ENCODE measurements at places on chromosomes 7 and 10.

DNA sequence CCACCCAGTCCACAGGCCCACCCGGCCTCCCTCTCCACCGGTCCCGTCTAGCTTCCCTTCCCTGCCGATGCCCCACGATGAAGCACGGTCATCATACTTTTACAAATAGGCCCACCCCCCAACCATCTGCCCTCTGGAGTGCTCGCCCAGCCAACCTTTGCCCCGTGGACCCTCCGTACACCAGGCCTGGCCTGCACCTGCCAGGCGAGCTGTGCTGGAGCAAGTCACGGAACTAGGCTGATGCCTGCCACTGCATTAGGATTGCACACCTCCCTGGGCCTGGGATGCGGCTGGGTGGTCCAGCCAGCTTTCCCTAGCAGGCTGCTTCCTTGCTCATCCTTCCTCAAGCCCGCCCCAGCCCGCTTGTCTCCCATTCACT lies 44.7 kb downstream of the PPIF start:
- no peak for DNase-seq

GRCh38 chr10:5616836-5617235 lies 49.6 kb downstream of the ASB13 start:
- no peak for DNase-seq

DNA sequence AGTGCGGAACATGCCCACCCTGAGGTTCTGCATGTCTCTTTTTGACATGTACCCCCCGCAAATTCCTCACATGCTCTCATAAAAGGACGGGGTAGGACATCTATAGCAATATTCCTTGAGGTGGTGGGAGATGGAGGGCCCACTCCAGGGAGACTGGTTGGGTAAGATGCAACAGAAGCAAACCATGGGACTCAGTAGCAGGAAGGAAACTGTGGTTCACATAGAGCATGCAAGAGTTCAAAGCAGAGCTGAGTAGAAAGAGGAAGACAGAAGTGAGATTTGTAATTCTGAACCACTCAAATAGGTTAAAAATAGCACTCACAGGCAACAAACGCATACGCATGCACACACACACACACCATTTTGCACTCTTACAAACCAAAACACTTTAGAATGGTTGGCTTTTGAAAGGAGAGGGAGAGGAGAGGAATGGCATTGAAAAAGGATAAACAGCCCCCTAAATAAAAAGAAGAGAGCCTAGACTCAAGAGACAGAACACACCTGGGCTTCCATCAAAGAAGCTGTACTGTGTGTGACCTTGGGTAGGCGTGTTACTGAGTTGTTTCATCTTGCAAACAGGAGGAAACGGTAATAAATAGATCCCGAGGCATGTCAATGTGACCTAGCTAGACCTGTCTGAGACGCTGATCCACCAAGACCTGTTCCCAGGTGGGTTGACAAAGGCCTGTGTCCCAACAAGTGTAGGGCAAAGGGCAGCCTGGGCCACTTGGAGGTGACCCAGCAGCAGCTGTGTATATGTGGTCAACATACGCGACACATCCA lies 77.6 kb upstream of the LRRC4 start:
- no peak for DNase-seq

- peak; percentile 36 for DNase-seq
These were observed 36.7 kb downstream of the OSBPL3 start for GRCh38 chr7:24943096-24943948.

DNA sequence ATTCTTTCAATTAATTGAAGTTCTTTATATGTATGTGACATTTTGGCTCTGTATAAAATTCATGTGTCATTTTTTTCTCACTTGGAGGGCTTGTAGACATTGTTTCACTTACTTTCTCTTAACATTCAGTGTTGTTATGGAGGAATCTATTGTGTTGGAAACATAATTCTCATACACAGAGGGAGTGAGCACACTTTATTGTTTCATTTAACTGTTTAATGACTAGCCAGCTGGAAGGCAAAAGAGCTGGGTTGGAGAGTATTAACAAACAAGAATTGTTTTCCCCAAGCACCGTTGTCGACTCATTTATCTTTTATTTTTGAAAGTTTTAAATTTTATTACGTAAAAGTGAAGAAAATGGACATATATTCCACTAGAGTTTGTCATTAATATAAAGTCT lies 98.8 kb downstream of the PTPN20 start:
- DNase-seq, result no peak

GRCh38 chr10:113992471-113993011 lies 51.1 kb upstream of the ADRB1 start:
- peak; percentile 20 for DNase-seq

- DNase-seq, result no peak
These were observed 69.0 kb downstream of the CREB5 start for GRCh38 chr7:28481091-28481926.

DNA sequence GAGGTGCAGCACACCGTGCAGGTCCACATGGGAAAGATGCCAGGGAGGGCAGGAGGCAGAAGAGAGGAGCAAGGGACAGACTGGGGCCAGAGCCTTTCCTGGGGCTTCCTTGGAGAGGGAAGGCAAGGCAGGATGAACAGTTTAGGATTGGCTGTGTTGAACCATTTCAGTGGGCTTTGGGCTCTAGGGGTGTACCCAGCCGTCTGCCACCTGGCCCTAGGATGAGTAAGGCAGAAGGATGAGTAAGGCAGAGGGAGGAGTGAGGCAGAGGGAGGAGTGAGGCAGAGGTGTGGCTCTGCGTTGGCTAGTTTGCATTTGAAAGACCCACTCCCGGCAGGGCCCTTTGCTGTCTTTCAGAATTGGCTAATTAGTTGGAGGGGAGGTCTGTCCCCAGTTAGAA lies 31.5 kb upstream of the PRF1 start:
- DNase-seq, result no peak

DNA sequence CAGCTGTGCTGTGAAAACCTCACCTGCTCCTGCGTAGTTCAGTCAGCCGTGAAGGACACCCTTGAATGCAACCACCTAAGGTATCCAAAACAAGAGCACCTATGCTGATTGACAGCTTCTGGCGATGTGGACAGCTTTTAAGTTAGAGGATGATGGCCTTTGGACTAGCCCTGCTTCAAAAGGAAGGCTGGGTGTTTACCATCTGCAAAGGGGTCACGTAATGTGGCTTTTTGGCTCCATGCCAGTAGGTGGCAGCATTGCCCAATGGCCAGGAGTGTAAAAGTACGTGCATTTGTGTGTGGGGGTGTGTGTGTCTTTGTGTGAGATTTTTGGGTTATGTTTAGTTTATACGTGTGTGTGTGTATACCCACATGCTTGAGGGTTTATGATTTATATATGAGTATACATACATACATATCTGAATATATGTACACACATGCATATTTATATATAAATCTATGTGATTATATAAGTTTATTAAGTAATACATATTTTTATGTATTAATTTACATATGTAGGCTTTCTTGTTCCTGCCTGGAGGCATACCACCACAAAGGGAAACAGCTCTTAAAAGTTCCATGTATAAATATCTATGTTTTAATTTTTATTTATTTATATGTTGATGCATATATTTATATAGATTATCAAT lies 236.3 kb upstream of the ANKRD30A start:
- peak; percentile 20 for DNase-seq

GRCh38 chr10:117137031-117137910 lies 799 bp downstream of the VAX1 start:
- DNase-seq, result no peak

- no peak for DNase-seq
These were observed 5.8 kb downstream of the CFAP69 start for GRCh38 chr7:90250601-90251303.

DNA sequence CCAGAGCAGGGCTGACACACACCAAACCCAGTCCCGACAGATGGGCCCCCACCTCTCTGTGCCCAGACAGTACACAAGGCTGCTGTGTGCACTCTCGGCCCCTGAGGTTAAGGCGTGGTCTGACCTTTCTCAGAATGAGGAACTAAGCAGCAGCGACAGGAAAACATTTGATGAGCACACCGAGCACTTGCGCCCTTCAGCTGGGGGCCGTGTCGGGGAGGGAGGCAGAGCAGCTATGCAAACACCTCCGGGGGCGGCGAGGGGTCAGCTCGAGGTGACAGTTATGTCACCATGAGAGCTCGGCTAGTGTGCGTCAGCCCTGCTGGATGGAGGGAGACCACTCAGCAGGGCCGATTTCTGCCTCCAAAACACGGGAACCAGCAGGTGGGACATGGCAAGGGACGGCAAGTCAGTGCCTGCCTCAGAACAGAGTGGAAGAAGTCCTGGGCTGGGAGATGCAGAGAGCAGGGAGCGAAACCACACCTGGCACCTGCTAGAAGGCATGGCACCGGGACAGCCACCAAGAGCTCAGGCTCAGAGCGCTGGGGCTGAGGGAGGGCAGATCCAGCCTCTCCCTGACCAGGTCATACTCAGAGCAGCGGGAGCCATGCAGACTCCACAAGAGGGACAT lies 57.4 kb downstream of the CHST15 start:
- peak; percentile 6 for DNase-seq

GRCh38 chr7:151814400-151815009 lies 62.4 kb downstream of the PRKAG2 start:
- no peak for DNase-seq

DNA sequence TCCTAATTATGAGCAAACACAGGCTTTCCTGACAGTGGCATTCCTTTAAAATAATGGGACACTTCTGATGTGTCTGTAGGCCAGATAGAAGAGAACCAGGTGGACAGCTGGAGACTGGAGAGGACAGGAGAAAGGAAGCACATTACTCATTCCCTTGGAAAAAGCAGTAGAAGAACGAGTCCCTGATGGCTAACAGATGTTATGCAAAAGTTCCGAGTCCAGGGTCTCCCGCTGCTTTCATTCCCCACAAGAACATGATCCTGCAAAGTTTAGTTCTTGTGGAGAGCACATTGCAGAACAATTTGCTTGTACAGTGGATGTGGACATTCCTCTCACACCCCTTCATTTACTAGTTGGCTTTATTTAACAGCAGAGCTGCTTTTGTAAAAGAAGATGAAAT lies 137.6 kb downstream of the GPAM start:
- DNase-seq, result no peak

DNA sequence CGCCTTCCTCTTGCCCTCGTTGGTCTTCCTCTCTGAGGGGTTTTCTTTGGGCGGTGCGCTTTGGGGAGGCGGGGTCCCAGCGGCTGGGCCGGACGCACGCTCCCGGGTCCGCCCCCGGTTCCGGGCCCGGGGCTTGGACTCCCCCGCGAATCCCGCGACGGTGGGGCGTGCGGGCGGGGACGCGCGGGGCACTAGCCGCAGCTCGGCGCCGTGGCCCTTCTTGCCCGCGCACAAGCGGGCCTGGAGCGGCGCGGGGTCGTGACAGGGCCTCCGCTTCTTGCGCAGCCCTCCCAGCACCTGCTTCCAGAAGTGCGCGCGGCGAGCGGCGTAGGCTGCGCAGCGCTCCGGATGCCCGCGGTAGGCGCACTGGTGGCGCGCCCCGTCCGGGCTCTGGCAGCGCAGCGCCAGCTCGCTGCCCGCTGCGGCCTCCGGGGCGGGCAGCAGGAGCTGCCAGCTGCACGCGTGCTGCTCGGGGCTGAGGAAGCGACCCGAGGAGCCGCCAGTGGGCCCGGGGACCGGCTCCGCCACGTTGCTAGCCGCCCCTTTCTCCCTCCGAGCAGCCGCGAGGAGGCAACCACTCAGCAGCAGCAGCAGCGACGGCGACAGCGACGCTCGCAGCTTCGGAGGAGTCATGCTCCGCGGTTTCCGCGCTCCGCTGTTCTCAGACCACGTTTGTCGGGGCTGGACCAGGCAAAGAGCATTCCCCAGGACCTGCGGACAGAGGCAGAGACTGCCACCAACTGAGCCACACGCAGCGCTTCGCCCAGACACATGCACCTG lies 759 bp downstream of the FGFBP3 start:
- DNase-seq, result peak; percentile 75

- no peak for DNase-seq
These were observed 26.9 kb downstream of the SPOCK2 start for GRCh38 chr10:72061491-72061890.

GRCh38 chr10:115026056-115026745 lies 67.0 kb upstream of the ATRNL1 start:
- no peak for DNase-seq

- DNase-seq, result no peak
These were observed 24.2 kb upstream of the SLC29A3 start for GRCh38 chr10:71294856-71295255.

DNA sequence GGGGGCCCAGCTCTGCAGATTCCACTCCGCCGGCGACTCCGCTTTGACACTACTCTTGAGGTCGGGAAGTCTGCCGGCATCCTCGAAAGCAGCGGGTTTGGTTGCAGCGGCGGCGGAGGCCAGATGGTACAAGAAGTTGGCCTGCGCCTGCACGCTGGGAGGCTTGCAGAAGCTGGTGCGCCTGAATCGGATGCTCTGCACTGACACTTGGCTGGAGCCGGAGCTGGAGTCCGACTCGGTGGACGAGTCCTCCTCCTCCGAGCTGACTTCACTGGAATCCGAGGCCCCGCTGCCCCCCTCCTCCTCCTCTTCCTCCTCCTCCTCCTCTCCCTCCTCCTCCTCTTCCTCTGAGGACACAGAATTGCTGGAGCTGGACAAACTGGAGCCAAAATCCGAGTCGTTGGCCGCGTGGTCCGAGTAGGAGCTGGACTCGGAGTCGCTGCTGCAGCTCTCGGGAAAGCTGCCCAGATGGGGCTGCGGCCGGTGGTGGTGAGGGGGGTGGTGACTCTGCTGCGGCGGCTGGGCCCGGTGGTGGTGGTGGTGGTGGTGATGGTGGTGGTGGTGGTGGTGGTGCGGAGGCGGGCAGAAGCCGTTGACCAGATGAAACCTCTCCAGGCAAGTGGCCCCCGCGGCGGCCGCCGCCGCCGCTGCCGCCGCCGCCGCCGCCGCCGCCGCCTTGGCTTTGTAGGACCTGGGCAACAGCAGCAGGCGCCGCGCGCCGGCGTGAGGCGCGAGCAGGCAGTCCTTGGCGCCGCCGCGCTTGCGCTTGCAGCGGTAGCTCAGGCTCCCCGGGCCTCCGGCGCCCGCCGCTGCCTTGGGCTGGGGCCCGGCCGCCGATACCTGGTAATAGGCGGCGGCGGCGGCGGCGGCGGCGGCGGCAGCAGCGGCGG lies 9.0 kb downstream of the SKIDA1 start:
- DNase-seq, result peak; percentile 72

DNA sequence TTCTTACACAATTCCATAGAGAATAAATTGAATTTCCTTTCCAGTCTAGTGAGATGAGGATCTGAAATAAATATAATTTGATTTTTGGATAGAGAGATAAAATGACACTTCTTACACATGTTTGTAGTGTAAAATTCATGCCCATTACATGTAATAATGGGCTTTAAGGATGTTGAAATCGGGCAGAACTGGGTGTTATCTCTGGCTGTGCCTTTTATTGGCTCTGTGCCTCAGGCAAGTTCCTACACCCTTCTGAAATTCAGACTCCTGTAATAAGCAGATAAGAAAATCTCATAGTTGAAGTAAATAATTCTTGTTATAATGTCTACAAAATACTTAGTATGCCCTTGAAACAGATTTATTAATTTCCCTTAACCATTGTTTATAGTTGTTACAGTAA lies 125.6 kb downstream of the SEMA3A start:
- peak; percentile 21 for DNase-seq

Data from trophoblast cell (in vitro differentiated cells and primary cell).